ENCODE measurements at places on chromosomes 5 and 9.

- DNase-seq = no peak
Observed at GRCh38 chr9:121581786-121582600, 69.4 kb upstream of the DAB2IP start.

DNA sequence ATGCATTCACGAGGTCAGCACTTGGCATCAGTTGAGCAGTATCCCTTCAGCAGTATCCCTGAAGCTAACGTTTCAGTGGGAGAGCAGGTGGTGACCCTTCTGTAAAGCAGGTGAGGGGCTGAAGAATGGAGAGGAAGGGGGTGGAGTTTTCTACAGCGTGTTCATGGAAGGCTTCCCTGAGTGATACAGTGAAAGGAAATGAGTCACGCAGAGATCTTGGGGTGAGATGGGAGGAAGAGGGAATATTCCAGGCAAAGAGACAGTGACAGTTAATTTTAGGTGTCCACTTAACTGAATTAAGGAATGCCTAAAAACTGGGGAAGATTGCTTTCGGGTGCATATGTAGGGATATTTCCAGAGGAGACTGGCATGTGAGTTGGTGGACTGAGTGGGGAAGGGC lies 25.7 kb downstream of the TAS2R1 start:
- DNase-seq = no peak

DNA sequence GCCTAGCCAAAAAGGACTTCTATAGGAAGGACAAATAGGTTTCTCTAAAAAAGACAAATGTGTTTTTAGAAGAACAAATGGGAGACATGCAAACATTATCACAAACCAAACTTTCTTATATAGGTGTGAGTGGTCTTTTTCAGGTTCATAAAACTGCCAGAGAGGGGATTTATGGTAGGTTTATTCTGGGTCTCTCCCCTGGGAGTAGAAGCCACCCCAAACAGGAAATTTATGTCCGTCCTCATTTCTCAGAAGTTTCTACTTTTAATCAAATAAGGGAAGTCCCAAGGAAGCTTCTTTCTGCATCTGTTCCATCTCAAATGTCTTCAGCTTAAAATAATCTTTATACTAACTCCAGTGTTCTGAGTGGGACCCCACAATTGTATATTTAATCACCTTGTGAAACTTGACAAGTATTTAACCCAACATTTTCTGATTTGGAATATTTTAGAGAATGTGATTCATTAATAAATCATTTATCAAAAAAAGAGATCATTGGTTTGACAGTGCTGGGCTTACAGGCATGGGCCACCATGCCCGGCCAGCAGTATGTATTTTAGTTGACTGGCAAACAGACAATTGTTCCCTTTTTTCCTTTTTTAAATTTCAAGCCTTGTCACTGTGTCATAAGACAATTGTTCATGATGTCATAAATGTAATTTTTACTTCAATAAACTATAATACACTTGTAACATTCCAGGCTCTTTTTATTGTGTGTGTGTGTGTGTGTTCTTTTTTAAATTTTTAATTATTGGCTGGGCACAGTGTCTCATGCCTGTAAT lies 44.6 kb upstream of the GLDC start:
- DNase-seq = no peak

DNA sequence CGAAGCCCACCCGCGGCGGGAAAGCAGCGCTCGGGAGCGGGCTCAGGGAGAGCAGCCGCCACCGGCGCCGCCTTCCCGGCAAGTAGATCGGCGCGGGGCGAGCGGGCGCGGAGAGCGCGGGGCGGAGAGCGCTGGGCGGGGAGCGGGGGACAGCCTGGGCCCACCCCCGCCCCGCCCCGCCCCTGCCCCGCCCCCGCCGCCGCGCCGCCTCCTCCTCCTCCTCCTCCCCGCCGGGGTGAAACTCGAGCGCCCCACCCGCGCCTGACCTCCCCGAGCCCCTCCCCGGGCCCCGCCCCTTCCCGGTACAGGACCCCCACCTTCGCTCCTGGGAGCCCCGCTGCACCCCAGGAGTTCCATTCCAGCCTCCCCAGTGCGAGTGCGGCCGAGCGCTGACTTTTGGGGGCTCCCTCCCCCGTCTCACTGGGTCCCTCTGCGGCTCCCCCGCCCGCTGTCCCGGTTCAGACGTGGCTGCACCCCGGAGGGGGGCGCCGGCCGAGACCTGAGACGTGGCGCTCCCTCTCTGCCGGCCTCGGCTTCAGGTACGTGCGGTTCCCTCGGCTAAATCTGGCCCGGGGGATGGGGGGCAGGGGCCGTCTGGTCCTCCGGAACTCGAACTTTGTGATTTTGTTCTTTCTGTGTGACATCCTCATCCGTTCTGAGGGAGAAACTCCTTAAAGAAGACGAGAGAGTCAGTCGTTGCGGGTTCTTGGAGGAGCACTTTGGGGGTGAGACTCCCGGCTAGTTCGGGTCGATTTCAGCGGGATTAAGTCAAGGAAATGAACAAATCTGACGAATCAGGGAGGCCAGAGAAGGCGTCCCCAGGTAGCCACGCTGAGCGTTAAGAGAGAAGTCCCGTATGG lies at the start of gene SEMA5A:
TSS of gene SEMA5A (minus strand) at position 84 of the 860 bp plus-strand sequence. CDS start 166,129 bp downstream, outside the sequence.
- DNase-seq = peak; percentile 50

DNA sequence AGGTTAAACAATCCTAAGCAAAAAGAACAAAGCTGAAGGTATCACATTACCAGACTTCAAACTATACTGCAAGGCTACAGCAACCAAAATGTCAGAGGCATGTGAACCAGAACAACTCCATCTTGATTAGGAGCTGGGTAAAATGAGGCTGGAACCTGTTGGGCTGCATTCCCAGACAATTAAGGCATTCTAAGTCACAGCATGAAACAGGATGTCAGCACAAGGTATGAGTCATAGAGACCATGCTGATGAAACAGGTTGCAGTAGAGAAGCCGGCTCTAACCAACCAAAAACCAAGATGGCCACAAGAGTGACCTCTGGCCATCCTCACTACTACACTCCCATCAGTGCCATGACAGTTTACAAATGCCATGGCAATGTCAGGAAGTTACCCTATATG lies 252.0 kb downstream of the RASEF start:
- DNase-seq = no peak

DNA sequence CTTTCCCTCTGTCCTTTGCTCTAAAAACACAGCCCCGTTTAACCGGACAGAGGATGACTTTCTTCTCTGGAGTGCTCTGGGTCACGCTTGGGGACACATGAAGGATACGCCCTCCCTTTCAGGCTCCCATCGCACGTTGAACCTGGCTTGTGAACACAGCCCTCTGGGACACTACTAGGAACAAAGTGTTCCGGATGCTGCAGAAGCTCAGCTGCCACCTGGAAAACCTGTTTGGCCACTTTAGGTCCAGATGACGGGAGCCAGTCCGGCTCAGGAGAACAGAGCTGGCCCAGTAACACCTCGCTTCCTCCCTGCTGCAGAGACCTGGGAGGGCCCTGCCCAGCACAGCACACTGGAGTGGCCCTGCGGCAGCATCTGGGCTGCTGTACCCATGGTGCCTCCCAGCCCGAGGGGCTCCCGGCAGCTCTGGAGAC lies 60.1 kb downstream of the GADD45G start:
- DNase-seq = no peak

DNA sequence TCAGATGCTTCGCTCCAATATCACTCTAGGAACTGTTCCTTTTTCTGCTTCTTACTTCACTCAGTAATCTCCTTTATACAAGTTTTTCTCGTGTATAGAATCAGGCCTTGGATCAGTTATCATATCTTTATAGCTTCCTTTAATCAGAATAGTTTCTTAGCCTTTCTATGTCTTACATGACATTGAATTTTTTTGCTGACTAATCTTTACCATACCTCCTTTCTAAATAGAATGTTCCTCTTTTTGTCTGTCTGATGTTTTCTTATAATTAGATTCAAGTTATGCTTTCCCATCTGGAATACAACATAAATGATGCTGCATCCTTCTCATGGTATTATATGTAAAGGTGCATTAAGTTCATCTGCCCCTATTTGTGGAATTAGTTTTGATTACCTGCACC lies 40.2 kb upstream of the TYRP1 start:
- no peak for DNase-seq

DNA sequence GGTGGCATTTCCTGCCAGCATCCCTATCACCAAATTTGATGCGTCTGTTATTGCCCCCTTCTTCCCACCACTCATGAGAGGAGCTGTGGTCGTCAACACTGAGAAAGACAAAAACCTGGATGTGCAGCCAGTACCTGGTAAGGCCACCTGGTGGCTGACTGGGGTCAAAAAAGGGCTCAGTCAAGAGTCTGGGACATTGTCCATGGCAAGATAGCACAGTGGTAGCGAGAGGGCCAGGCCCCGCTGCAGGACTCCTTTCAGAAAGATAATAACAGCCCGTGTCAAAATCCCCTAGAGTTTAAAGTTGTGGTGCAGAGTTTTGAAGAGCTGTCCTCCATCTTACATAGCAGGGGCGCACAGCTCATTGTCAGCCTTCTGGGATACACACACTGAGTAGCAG lies 40.8 kb downstream of the CSF1R start:
- DNase-seq = no peak

DNA sequence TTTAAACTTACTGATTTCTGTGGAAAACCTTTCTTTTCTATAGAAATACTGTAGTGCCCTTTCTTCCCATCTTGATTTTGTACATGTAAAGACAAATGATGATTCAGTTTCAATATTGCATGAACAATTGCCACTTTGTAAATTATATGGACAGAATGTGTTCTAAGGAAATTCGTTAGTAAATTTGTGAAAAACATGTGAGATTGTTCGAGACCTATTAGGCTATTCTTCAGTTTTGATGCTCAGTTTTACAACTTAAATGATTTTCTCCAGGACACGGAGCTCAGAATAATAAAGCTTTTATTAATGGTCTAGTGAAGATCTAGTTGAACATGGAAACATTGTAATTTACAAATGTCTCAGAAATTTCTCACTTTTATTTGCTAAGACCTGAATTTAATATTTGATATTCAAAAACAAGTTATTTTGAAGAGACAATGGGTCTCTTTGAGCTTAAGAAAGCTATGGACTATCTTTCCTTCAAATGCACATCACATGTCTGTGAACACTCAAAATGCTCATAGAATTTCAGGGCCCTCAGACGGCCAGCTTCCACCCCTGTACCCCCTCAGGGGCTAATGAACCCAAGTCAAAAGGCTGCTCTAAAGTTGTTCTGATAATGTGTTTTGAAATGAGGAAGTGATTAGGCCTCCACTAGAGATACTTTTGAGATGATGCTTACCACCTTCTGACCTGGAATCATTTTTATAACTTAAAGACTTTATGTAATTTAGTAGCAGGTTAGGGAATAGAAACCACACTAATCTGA lies 54.1 kb upstream of the FSD1L start:
- no peak for DNase-seq

GRCh38 chr5:180618829-180619562 lies 27.7 kb upstream of the SCGB3A1 start:
- no peak for DNase-seq

DNA sequence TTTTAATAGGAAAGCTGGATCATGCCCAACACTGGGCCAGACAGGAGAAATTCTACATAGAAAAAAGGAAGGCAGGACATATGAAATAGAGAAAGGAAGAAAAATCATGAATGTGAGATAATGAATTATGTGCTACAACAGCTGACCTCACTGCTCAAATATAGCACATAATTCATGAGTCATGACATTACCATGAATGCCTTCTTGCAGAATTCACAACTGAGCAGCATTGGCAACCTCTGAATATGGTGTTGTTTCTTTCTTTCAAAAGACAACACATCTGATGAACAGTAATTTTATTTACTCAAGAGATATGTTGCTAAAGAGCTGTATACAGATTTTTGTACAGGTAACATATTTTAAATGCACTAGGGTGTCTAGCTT lies 34.4 kb downstream of the APBA1 start:
- no peak for DNase-seq

DNA sequence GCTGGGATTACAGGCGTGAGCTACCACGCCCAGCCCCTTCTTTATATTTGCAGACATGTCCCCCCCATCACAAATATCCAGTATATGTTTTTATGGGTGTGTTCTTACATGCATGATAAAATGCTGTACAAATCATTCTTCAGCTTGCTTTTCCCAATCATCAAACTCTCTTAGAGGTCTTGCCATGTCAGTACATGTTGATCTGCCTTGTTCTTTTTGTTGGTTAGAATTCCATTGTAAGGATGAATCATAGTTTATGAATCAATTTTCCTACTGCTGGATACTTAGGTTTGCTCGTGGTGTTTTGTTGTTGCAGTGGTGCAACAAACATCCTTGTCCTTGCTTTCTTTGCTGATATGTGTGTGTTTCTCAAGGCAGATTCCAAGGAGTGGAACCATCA lies 79.9 kb upstream of the NEURL1B start:
- DNase-seq = no peak

- no peak for DNase-seq
Observed at GRCh38 chr5:72698481-72698880, 118.0 kb upstream of the TNPO1 start.

GRCh38 chr9:13467157-13467556 lies 187.7 kb upstream of the MPDZ start:
- DNase-seq = no peak

- DNase-seq = no peak
Observed at GRCh38 chr5:36253575-36253974, 11.8 kb upstream of the NADK2 start.

- DNase-seq = no peak
Observed at GRCh38 chr9:13673348-13673747, 393.9 kb upstream of the MPDZ start.

DNA sequence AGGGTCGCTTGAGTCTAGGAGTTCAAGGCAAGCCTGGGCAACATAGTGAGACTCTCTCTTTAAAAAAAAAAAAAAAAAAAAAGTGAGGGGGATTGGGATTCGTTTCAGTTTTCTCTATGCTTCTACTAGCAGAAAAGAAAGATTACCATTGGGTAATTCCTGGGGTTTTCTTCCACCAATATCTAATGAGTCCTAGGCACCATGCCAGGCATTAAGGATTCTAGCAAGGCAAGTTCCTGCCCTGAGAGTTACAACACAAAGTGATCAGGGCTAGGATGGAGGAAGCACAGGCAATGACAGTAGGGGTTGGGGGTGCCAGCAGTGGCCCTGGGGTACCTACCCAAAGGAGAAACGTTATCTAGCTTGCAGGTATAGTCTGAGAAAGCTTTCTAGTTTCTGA lies 90.8 kb downstream of the PCDH1 start:
- DNase-seq = no peak

DNA sequence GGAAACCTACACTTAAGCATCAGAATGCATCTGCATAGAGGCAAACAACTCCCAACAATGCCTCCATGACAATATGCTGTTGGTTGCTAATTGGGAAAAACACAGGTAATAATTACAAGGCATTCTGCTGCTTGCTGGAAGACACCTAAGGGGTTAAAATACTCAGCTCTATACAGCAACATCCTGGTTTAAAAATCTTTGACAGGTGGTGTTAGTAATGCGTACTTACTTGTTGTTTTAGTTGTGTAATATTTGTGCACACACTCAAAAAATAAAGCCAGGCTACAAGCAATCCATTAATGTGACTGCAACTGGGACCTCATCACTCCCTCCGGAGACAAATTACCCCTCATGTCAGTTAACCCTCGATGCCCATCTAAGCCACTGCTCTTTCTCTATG lies 126.3 kb upstream of the ELL2 start:
- no peak for DNase-seq

- DNase-seq = no peak
Observed at GRCh38 chr9:83476513-83476912, 61.7 kb downstream of the FRMD3 start.

Data from T-helper 22 cell (primary cell).